ENCODE measurements at places on chromosomes 5 and 9.

DNA sequence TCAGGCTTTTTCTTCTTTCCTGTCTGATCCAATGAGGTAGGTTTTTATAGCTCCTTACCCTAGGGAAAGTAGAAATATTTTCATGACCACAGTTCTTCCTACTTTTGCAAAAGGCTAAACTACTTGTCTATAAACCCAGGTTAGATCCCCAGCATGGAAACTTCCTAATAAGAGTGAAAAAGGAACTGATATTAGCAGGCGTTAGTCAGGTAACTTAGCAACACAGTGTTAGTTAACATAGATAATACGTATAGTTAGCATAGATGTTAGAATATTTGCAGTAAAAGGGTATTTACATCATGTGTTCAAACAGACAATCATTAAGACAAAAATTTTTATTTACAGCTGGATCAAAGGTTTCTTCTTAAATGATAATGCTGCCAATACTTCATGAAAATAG is 162.9 kb upstream of the DAB2 start:
- no peak for DNase-seq

- DNase-seq = no peak
Observed at GRCh38 chr5:144918371-144918770, 747.7 kb downstream of the KCTD16 start.

DNA sequence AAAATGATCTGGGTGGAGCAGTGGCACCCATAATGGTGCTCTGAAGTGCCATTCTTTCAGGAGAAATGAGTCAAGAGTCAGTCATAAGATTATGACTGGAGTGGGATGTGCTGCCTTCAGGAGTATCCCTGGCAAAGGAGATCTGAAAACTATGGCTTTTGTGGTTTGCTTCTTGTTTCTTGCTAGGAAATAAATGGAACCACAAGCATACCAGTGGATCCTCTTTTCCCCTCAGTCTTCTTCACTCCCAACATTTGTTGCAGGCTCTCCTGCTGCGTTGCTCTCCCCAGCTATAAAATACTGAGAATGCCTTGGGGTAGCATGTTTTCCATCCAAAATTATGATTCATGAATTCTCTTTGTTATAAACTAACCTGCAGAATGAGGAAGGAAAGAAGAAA is 199.1 kb downstream of the NNT start:
- DNase-seq = no peak

DNA sequence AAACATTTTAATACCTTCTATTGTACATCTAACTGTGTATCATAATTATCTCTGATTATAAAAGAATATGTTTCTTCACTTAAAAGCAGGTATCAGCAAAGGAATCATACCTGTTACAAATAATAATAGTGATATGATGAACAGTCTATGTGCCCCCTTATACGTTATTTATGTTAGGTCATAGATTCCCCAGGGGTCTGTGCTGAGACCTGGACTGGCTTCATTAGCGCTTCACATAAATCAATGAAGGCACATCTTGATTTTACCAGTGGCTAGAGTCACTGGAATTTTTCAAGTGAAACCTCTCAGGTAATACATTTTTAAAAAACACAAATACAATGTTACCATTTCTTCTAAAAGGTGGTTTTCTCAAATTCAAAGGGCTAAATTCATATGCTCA is 275.2 kb downstream of the BNC2 start:
- no peak for DNase-seq

DNA sequence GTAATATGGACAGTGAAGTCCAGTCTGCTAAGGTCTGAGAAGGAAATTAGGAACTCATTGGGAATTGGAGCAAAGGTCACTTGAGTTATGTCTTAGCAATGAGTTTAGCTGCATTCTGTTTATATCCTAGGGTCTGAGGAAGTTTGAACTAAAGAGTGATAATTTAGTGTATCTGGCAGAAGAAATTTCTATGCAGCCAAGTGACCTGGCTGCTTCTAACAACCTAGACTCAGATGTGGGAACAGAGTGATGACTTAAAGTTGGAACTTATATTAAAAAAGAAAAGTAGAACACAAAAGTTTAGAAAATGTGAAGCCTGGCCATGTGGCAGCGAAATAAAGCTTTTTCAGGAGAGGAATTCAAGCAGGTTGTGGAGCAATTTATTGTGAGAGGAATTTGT is 106.2 kb downstream of the PRDM9 start:
- DNase-seq = no peak

GRCh38 chr5:178201927-178202235 is 2.5 kb upstream of the HNRNPAB start:
- no peak for DNase-seq

GRCh38 chr5:117431091-117431490 is 856.5 kb upstream of the SEMA6A start:
- DNase-seq = no peak

GRCh38 chr9:95607507-95607906 is 90.7 kb upstream of the PTCH1 start:
- DNase-seq = no peak

- no peak for DNase-seq
Observed at GRCh38 chr5:9691261-9691660, 61.1 kb upstream of the TAS2R1 start.

DNA sequence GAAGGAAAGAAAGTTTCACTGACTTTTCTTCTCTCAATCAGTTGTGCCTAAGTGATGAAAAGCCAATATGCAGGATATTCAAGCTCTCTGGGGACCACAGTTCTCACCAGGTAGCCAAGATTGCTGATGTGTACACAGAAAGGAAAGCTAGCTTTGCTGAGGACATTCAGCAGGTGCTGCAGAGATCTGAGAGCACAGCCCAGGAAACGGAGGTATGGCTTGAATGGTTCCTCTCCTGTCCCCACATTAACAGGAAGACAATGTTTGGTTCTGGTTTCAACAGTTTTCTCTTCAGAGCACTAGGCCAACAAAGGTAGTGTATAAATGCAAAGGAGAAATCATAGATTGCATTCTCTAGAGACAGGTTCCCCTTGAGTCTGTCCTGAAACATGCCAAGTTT is 69.6 kb downstream of the PTPDC1 start:
- no peak for DNase-seq

- no peak for DNase-seq
Observed at GRCh38 chr5:167726642-167727041, 564.8 kb upstream of the WWC1 start.

GRCh38 chr9:84697509-84698114 is 28.1 kb downstream of the NTRK2 start:
- DNase-seq = no peak

- no peak for DNase-seq
Observed at GRCh38 chr5:155193029-155193428, 179.5 kb downstream of the KIF4B start.

GRCh38 chr9:124038239-124038638 is 26.7 kb downstream of the LHX2 start:
- DNase-seq = no peak

DNA sequence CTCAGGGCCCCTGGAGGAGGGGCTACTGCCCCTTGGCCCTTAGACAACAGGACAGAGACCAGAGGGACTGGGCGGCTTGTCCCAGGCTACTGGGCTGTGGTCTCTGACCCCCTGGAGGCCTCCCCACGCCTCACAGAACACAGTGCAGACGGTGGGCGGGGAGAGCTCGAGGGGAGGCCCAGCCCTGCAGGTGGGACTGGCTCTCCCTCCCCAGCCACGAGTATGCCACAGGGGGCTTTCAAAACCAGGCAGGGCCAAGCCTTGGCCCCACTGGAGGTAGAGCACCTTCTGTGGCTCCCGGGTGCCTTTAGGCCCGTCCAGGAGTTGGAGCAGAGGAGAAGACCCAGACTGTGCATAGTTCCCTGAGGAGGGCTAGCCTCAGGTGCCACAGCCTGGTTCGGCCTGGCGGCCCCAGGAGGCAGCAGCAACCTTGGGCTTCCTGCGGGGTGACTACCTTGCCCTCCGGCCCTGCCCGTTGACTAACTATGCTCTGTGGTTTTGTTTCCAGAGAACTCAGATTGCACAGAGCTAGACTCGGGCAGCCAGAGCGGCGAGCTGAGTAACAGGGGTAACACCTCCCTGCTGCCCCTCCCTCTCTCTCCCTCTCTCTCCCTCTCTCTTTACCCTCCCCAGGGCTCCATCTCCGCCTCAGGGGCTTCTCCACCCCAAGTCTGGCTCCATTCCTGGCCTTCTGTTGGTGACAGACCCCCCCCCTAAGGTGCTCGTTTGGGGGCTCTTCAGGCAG is 15.5 kb downstream of the CARD19 start:
- DNase-seq = no peak

DNA sequence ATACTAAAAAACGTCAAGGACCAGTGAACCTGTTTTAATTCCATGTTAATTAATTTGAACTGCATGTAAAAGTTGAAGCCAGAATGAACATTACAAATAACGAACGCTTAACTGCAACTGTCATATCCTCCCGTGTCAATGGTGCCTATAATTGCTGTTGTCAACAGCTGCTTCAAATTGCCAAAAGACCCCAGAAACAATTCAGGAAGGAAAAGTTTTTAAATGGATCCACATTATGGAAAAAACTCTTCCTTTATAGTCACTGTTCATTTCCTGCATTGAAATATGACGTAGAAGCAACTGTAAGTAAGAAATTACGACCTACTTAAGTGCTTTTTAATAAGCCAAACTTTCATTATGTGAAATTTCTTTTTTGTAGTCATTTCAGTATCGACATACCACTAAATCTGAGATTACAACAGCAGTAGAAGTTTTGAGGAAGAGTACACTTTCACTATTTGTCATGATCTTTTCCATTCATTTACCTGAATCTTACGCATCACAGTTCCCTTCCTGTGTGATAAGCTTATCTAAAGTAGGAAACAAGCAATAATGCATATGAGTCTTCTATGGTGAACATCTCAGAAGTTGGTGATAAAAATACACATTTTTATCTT is 37.8 kb downstream of the MEF2C start:
- DNase-seq = no peak

GRCh38 chr9:91465420-91465819 is 41.8 kb upstream of the NFIL3 start:
- DNase-seq = no peak

DNA sequence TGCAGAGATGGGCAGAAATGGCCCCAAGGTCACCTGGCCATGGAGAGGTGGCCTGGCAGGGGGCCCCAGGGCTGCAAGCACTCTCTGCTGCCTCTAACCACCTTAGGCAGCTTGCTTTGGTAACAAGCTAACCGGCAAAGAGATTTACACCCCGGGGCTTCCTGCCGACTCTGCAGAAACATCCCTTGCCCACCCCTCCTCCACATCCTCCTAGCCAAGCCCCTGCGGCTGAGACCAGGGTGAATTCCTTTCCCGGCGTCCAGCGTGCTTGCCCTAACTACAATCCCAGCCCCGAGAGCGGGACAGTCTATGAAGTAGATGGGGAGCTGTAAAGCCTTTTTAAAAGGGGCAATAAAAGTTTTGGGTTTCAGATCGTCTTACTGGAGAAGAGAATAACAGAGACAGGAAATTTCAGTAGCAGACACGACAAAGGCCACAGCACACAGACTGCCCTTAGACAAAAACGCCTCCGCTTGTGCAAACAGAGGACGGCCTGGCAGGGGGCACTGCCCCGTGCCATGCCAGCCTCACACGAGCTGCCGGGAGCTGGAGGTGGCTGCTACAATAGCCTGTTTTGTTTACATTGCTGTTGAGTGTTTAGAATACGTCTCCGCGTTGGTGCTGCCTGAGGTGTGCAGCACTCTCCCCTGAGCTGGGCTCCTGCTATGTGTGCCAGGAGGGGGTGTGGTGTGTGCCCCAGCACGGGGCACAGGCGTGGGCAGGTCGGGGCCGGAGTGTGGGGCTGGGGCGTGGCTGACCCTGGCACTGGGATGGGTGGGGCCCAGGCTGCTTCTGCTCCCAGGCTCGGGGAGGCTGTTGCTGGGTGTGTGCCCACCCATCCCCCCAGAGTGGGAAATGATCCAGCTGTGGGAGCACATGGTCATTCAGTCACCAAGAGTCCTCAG is 15.3 kb downstream of the MYMK start:
- DNase-seq = peak; percentile 34

DNA sequence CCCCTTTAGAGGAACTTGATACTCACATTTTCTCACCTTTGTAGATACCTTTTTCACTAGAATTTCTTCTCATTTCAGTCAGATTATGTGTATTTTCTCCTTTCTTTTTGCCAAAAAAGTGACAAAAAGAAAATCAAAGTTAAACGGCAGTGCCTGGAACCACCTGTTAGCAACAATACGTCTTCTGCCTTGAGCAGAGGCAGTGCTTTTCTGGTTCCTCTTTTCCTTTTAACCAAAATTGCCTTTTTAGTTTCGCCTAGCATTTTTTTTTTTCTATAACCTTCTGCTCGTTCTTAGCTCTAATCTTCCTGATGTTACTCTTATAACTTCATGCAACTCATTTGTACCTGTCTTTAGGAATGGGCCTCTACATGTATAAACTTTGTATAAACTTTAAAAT is 26.1 kb downstream of the SMIM32 start:
- no peak for DNase-seq

DNA sequence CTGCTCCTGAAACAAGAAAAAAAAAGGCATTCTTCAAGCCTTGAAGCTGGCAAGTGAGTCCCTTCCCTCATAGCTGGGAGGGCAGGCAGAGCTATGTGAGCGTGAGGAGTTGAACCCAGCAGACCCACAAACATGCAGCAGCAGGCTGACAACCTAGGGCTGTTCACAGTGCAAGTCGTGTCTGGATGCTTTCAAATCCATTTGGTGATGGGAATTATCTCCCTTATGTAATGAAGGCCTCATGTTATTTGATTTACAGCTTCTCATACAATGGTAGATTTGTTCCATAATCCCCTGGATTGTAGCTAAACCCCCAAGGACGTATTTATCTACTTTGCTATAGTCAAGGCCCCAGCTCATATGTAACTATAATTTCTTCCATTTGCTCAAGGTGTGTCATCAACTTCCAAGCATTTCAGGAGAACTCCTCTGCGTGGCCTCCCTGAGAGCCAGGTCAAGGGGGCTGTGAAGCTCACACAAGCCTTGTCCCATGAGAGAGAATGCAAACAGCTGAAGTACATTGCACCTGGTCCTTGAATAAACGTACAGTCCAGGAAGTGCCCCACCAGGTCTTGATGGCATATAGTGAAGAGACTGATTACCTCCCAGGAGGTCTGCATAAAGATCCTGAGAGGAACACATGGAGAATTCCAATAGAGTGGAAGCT is 124.8 kb upstream of the SLC1A3 start:
- no peak for DNase-seq

DNA sequence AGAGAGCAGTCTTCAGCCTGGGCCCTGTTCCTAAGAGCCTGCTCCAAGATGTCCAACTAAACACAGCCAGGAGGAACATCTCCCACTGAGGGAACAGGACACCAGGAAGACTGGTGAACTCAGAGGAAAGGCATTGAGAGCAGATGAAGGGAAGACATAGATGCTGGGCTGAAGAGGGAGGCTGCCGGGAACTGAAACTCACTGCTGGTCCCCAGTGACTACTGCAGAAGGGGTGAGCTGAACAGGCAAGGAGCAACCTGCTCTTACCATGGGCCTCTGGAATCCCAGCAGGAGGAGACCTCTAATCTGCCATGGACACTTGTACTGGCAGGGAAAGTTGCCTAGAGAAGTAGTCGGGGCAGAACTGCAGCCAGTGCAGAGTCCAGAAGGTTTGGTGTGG is 95.7 kb downstream of the TRPM3 start:
- no peak for DNase-seq

GRCh38 chr5:9739135-9739534 is 109.0 kb upstream of the TAS2R1 start:
- no peak for DNase-seq
